NCI-H82 (cell line): ENCODE measurements at places on chromosomes 16 and 17.

GRCh38 chr16:84751947-84752346 is 52.1 kb downstream of the USP10 start:
- no peak for DNase-seq

GRCh38 chr17:22300177-22300576 is 607.9 kb downstream of the KCNJ18 start:
- no peak for DNase-seq

DNA sequence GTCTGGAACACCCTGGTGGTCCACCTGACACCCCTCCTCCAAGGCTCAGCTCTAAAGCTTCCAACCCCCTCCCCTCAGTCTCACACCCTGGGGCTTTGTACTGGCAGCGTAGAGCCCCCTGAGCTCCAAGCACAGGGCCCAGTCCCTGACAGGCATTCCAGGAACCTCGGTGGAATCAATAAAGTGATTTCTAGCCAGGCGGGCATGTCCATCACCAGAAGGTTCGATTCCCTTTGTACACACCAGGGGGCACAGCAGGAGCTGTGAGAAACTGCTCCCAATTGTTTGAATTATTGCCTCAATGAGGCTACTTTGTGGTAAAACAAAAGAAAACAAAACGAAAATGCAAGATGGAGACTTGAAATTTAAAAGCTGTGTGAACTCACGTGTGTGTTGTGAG is 51.8 kb downstream of the SMPD3 start:
- DNase-seq = peak; percentile 40

DNA sequence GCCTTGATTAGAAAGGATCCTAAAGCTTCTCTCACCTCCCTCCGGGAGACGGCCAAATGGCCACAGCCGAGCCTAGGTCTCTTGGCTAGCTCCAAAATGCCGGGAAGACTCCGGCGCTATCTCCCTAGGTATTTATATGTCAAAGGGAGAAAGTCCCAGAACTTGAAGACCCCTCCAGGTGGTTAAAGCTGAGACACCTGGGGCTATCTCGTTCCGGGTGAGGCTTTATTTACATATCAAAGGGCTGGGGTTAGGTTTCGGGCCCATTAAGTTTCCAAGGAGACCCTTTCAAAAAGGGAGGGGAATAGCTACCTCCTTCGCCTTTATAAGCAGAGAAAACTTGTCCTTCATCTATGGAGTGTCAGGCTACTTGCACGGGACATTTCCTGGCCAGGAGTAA is 70.9 kb upstream of the KIFC3 start:
- no peak for DNase-seq

DNA sequence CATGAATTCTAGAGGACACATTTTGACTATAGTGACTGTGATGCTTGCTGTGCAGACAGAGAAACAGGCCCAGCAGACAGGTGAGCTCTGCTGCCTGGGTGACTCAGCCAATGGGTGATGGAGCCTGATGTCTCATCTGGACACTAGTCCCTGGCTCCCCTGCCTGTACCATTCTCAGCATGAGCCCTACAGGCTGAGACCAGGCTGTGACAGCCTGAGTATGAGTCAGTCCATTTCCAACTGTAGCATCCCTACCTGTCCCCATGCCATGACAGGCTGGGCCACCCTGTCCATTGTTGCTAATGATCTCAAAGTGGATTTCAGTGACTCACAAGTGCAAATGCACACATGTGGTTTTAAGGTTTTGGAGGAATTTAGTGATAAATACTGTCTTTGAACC is 102.5 kb upstream of the EEF2KMT start:
- DNase-seq = no peak

GRCh38 chr17:63033142-63033541 is 67.1 kb downstream of the TANC2 start:
- peak; percentile 8 for DNase-seq

- no peak for DNase-seq
Measured at GRCh38 chr17:49925921-49926320, 43.1 kb upstream of the DLX4 start.

DNA sequence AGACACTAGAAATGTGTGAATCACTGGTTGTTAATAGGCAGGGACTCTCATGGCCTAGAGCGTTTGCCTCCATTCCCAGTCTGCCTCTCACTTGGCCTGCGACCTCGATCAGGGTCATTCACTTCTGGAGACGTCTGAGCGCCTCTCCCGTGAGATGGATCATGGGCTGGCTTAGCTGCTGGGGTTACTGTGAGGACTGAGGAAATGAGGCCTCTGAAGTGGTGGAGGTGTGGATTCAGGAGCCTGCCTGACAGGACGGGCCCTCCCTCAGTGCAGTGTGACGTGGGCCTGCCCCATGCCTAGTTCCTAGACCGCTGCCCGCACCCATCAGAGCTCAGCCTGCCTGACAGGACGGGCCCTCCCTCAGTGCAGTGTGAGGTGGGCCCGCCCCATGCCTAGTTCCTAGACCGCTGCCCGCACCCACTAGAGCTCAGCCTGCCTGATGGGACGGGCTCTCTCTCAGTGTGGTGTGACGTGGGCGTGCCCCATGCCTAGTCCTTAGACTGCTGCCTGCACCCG is 61.9 kb downstream of the BANP start:
- no peak for DNase-seq

- peak; percentile 17 for DNase-seq
Measured at GRCh38 chr17:16922386-16923096, 49.4 kb downstream of the TNFRSF13B start.

- DNase-seq = no peak
Measured at GRCh38 chr16:50203681-50204080, 50.6 kb downstream of the TENT4B start.

- no peak for DNase-seq
Measured at GRCh38 chr17:67246403-67246652, 1.3 kb upstream of the HELZ start.

DNA sequence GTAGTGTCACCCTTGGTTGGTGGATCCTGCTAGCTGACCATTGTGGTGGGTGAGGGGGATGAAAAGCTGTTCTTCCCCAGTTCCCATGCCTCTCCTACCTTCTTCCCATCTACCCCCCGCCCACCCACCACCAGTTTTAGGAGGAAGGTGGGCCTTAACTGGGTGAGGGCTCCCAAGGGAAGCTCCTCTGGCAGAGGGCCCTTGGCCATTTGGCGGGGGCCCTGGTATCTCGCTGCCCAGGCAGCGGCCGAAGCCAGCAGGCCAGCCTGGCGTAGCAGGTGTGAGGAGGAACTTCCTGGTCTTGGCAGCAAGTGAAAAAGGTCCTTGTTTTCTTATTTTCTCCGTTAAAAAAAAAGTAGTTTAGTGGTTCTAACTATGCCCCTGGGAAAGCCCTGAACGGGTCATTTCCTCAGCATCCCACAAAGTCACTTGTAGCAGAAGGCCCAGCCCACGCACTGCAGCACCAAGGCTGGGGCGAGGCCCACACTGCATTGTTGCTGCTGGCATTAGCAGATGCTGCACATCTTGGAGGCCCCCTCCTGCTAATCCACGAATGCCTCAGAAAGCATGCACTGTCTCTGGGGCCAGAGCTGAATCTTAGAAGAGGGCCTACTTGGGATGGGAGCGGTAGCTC is 72.5 kb downstream of the MPRIP start:
- no peak for DNase-seq

- DNase-seq = peak; percentile 91
Measured at GRCh38 chr17:12342609-12343435, 322.1 kb downstream of the MAP2K4 start.

- no peak for DNase-seq
Measured at GRCh38 chr16:64791756-64792155, 330.1 kb downstream of the CDH11 start.

DNA sequence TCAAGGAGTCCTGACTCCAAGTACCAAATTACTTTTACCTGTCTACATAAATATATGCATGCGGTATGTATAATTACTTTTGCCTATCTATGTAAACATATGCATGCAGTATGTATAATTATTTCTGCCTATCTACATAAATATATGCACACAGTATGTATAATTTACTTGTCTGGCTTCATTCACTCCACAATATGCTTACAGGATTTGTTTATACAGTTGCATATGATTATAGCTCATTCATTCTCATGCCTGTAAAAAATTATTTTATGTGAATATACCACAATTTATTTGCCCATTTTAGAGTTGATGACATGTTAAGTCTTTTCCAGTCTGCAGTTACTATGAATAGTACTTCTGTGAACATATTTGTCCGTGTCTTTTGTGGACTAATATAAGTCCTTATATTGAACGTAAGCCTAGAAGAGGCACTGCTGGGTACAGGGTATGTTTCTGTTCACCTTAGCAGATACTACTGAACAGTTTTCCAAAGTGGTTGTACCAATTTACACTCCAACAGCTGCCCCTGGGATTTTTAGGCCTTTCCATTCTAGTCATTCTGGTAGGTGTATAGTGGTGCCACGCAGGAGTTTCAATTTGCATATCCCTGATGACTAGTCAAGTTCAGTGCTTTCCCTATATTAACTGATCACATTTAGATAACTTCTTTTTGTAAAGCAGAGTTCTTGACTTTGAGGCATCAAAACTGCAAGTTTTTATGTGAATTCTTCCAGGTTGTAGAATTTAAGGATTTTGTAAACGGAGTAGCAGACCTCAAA is 47.0 kb downstream of the MARVELD3 start:
- no peak for DNase-seq

- peak; percentile 90 for DNase-seq
Measured at GRCh38 chr16:81429045-81429521, 15.5 kb upstream of the CMIP start.
